ENCODE measurements at places on chromosomes 5 and 9. TPM values are rescaled to one million over a fixed set of nuclear protein-coding genes. Genes with fewer than 3 reads are reported as not detected.

SPATA24 gene
- total RNA-seq = 3.8 TPM

BARHL1 gene
- not detected for total RNA-seq

GPR107 gene
- total RNA-seq = 28.7 TPM

PTGDS gene
- 1.1 TPM for total RNA-seq

INPP5E gene
- total RNA-seq = 8.0 TPM

SUB1 gene
- 63.7 TPM for total RNA-seq

IL9 gene
- total RNA-seq = not detected

ANKRD33B gene
- not detected for total RNA-seq

FAM221B gene
- total RNA-seq = not detected

C1QTNF3 gene
- 0.34 TPM for total RNA-seq

STX17 gene
- total RNA-seq = 30.6 TPM

NKD2 gene
- not detected for total RNA-seq

CAMK4 gene
- total RNA-seq = 0.46 TPM

LECT2 gene
- total RNA-seq = not detected

FOXD4 gene
- total RNA-seq = under 0.01 TPM

DOCK8 gene
- 4.4 TPM for total RNA-seq

ALDOB gene
- total RNA-seq = not detected

ZNF883 gene
- total RNA-seq = 0.69 TPM

GABRA6 gene
- total RNA-seq = not detected

EFNA5 gene
- total RNA-seq = 6.5 TPM

PROB1 gene
- 0.46 TPM for total RNA-seq

TRAF1 gene
- 1.00 TPM for total RNA-seq

STOM gene
- 138 TPM for total RNA-seq

ADAMTS13 gene
- total RNA-seq = 1.4 TPM

TNFSF8 gene
- not detected for total RNA-seq
